Left lung (tissue), 14 donors: ENCODE measurements at places on chromosomes 6 and 20.
A peak's percentile ranks its signal among the peaks of the same experiment; 100 is the strongest.

DNA sequence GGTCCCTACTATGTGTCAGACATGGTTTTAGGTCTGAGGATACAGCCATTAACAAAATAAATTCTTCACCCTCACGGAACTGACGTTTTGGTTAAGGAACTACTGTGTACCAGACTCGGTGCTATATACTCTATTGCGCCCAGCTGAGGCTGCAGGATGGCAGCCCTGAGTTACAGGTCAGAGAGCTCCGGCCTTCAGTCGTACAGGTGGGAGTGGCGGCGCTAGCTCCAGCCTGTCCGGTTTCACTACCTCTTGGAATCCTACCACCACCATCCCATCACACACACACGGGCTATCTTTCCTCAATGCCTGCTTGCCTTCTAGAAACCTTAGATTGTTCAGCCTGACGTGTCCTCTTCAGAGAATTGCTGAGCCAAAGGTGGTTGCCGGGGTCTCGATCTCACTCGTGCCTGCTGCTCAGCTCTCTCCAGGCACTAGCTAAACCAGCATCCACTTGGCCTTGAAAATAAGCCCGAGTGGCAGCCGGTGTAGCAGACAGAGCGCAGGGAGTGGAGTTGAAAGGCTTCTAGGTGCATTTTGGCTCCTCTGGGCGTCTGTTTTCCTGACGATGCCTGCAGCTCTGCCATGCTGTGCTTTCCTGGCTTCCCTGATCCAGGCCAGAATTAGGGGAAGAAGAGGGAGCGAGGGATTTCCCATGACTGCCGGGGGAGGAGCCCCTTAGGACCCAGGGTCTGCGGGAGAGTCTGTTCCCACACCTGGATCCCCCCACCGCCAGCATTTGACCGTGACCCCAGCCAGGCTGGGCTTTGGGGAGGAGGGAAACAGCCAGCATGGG is 1.1 kb upstream of the TCF15 start:
- DNase-seq = no peak
- H3K4me3 ChIP-seq = no peak overlapping the region
- peaks cover 45% of the 10 kb centered on the region for H3K27me3 ChIP-seq
- no peaks in the 10 kb centered on the region for H3K4me1 ChIP-seq
- H3K27ac ChIP-seq = peak overlapping the region; percentile 19

DNA sequence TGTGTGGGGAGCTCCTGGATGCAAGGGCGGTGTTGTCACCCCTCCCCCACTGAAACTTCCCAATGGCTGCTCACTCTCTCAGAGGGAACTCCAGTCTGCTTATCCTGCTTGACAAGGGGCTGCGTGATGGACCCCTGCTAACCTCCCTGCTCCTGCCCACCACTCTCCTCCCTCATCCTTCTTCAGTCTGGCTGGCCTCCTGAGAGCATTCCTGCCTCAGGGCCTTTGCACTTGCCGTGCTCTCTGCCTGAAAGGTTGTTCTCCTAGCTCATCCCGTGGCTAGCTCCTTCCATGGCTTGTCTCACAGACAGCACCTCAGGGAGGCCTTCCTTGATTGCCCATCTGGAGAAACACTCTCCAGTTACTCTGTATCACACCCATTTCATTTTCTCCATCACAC is 73.9 kb upstream of the ZNFX1 start:
- no peak for DNase-seq
- H3K4me3 ChIP-seq = no peak overlapping the region
- H3K27ac ChIP-seq = no peak overlapping the region
- H3K4me1 ChIP-seq = no peaks in the 10 kb centered on the region

GRCh38 chr6:170129691-170130171 is 161.1 kb downstream of the DLL1 start:
- no peak for DNase-seq
- no peaks in the 10 kb centered on the region for H3K4me1 ChIP-seq
- no peaks in the 10 kb centered on the region for H3K36me3 ChIP-seq

GRCh38 chr6:118309337-118310093 is 238.6 kb upstream of the PLN start:
- DNase-seq = no peak
- no peaks in the 10 kb centered on the region for H3K4me1 ChIP-seq
- no peak overlapping the region for H3K27ac ChIP-seq
- H3K27me3 ChIP-seq = no peaks in the 10 kb centered on the region

GRCh38 chr6:111967131-111967530 is 86.8 kb upstream of the CCN6 start:
- no peaks in the 10 kb centered on the region for H3K27me3 ChIP-seq
- no peak overlapping the region for H3K4me3 ChIP-seq
- no peak overlapping the region for H3K27ac ChIP-seq
- peaks cover 15% of the 10 kb centered on the region for H3K4me1 ChIP-seq
- DNase-seq = no peak
- no peaks in the 10 kb centered on the region for H3K36me3 ChIP-seq

DNA sequence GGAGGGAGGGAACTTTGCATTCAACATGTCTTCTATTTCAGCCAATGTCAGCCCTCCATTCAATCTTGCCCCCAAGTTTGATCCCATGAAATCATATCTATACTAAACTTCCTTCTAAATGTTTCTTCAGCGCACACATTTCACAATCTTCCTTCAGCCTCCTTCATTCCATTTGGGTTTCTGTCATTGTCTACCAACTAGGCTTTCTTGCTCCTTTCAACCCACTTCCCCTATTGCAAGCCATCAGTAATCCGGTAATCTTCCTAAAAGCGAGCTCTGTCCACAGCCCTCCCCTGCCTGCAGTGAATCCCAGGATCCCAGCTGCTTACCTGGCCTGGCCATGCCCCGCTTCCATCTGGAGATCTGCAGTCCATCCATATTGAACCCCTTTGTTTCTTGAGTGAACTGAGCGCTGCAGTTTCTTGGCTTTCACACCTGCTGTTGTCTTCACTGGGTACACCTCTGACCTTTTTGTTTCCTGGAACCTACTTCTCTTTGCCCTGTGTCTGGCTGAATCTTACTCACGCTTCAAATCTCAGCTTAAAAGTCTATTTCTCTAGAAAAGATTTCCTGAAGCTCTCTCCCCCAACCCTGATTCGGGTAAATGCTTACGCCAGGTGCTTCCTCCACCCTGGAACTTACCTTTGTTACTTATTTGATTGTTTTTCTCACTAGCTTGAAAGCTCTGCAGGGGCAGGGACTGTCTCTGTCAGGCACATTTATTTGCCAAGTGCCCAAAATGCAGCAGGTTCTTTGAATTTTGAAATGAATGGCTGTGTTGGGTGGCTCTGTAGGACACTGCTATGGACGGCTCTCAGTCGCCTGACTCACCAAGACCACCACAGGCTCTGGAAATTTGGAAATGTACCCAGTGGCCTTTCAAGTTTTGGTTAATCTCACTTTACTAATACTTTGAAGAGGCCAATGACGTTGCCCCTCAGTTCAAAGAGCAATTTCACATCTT is 50.3 kb downstream of the ADTRP start:
- no peaks in the 10 kb centered on the region for H3K27me3 ChIP-seq
- no peak for DNase-seq
- no peak overlapping the region for H3K4me3 ChIP-seq
- no peaks in the 10 kb centered on the region for H3K4me1 ChIP-seq
- no peaks in the 10 kb centered on the region for H3K36me3 ChIP-seq
- H3K27ac ChIP-seq = no peak overlapping the region

DNA sequence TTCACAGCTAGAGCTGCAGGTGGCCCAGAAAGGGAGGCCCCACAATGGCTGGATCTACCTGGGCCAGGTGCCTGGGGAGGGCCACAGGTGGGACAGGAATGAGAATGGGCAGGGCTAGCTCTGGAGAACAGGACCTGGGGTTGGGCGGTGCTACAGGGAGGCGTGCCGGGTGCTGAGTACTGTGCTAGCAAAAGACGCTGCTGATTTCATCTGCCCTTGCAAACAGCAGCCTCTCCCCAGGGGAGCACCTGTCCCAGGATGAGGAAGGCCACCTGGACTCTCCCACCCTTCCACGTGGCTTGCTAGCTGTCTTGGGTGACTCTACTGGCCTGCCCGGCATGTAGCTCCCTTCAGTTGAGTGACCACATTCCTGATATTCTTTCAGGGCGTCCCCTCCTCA is 6.6 kb upstream of the YTHDF1 start:
- H3K27me3 ChIP-seq = no peaks in the 10 kb centered on the region
- peaks cover 4% of the 10 kb centered on the region for H3K4me1 ChIP-seq
- H3K36me3 ChIP-seq = no peaks in the 10 kb centered on the region
- H3K4me3 ChIP-seq = no peak overlapping the region
- H3K27ac ChIP-seq = no peak overlapping the region

GRCh38 chr6:39599341-39599740 is 125.9 kb downstream of the KIF6 start:
- H3K4me1 ChIP-seq = no peaks in the 10 kb centered on the region
- no peak for DNase-seq
- H3K27ac ChIP-seq = no peak overlapping the region
- H3K4me3 ChIP-seq = no peak overlapping the region
- no peaks in the 10 kb centered on the region for H3K27me3 ChIP-seq
- H3K36me3 ChIP-seq = no peaks in the 10 kb centered on the region

GRCh38 chr6:132300323-132300949 is 100.8 kb downstream of the MOXD1 start:
- H3K27ac ChIP-seq = no peak overlapping the region
- no peak overlapping the region for H3K4me3 ChIP-seq
- H3K4me1 ChIP-seq = no peaks in the 10 kb centered on the region
